ENCODE measurements at places on chromosomes 2 and 18.
A peak's percentile ranks its signal among the peaks of the same experiment; 100 is the strongest.

DNA sequence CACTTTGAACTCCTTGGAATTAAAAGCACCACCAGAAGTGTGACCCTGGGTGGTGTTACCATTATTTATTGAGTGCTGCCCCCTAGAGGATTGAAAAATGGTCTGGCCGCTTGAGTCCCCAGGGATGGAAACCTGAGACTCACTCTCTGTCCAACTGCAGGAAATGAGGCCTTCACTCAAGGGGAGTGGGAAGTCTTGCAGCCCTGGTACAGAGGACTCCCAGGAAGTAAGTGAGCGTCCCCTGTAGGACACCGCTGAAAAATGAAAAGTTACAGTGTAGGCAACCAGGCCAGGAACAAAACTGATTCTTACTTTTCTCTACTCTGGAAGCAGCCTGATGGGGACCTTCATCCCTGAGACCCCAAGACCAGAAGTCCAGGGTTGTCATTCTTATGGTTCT, 2.2 kb upstream of the NRP2 start:
- peak; percentile 73 for DNase-seq

DNA sequence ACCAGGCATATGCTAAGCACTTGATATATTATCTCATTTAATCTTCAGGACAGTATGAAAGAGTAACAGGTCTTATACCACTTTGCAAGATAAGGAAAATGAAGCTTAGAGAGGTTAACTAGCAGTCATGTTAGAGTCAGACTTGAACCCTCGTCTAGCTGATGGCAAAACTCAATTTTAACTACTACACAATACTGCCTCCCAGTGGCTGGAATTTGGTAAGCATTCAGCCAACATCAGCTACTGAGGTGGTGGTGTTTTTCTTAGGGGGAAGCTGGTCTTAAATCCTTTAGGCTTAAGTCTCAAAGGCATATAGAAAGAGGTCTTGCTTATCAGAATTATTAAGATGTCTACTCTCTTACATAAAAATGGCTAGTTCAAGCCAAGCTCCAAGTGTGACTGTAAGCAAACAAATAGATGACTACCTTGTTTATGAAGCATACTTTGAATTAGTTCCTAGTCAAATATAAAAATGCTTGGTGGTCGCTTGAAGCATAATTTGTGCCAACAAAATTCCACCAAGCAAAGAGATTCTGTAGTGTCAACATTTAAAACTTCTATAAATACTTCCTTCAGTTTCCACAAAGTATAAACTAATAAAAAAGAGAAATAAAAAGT, 325.4 kb upstream of the FIGN start:
- peak; percentile 33 for DNase-seq

GRCh38 chr2:201347138-201347537, 10.0 kb downstream of the FLACC1 start:
- DNase-seq = no peak

GRCh38 chr18:28177828-28178635, 1.1 kb upstream of the CDH2 start:
- peak; percentile 98 for DNase-seq

DNA sequence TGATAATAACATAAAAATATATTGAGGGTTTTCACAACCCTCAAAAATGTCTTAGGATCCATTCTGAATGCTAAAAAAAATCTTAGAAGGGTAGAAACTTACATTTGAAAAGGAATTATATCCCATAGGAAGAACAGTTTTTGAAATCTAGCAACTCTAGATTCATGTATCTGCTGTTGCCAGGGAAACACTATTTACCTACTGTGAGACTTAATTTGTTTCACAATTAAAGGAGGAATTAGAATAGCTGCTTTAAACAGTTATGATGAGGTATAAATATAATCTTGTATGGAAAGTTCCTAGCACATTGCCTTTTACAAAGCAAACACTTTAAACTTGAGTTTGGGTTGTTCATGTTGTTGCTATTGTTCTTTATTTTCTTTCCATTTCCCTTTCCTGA, 988.2 kb downstream of the SUCLG1 start:
- no peak for DNase-seq

GRCh38 chr18:51290860-51291259, 93.4 kb upstream of the MEX3C start:
- DNase-seq = no peak
